CD4-positive, alpha-beta T cell (primary cell): ENCODE measurements at places on chromosomes 4 and X. TPM values are rescaled to one million over a fixed set of nuclear protein-coding genes. Genes with fewer than 3 reads are reported as not detected.
A peak's percentile ranks its signal among the peaks of the same experiment; 100 is the strongest.

- H3K4me3 ChIP-seq = no peak overlapping the region
- no peaks in the 10 kb centered on the region for H3K36me3 ChIP-seq
- H3K27ac ChIP-seq = no peak overlapping the region
- H3K4me1 ChIP-seq = no peaks in the 10 kb centered on the region
Measured at GRCh38 chrX:78527263-78527662, 131.9 kb downstream of the RTL3 start.

DNA sequence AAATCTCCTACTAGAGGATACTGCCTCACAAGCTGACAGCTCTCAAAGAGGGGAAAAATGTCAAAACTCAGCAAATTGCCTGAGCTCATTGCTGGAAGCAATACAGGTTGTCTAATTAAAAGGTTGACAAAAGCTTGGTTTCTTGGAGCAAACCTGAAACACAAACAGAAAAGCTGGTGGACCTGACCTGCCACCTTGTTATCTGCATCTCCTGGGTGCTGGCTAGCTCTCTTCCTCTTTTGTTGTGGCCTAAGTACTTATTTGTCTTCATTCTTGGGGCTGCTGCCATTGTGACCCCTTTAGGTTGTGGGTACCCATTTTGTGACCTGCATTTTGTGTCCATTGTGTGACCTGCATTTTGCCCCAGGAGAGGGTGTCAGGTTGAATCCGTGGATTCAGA, 184.5 kb downstream of the KIT start:
- H3K27me3 ChIP-seq = no peaks in the 10 kb centered on the region
- DNase-seq = no peak
- no peaks in the 10 kb centered on the region for H3K4me1 ChIP-seq
- no peak overlapping the region for H3K4me3 ChIP-seq
- no peaks in the 10 kb centered on the region for H3K36me3 ChIP-seq
- no peak overlapping the region for H3K27ac ChIP-seq

GRCh38 chr4:123783921-123784320, 387.3 kb downstream of the SPRY1 start:
- no peaks in the 10 kb centered on the region for H3K36me3 ChIP-seq
- H3K4me3 ChIP-seq = no peak overlapping the region
- H3K27ac ChIP-seq = no peak overlapping the region
- H3K27me3 ChIP-seq = no peaks in the 10 kb centered on the region
- H3K4me1 ChIP-seq = no peaks in the 10 kb centered on the region
- DNase-seq = no peak

- H3K36me3 ChIP-seq = peaks cover 16% of the 10 kb centered on the region
- no peak overlapping the region for H3K4me3 ChIP-seq
- peak overlapping the region; percentile 9 for H3K27ac ChIP-seq
- H3K4me1 ChIP-seq = peaks cover 17% of the 10 kb centered on the region
Measured at GRCh38 chr4:102551958-102552565, 50.9 kb downstream of the NFKB1 start.

The RAB41 gene
- not detected for total RNA-seq
